ENCODE measurements at places on chromosomes 1 and 21.

- no peak for DNase-seq
These were observed 183.2 kb downstream of the GRIK3 start for GRCh38 chr1:36851087-36851486.

DNA sequence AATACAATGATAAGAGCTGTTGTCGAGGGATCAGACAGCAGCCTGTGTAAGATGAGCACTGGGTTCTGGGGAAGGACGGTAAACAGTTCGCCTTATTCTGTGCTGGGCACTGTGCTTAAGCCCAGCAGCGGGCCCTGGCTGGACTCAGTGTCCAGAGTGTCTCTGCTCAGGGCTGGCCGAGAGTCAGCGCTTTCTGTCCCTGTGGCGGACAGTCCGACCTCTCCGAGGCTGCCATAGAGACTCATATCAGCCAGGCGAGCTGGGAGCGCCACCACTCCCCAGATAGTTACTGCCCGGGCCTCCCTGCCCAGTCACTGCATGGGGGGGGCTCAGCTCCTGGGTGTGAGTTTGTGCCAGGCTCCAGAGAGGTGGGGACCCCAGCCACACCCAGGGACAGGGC is 14.7 kb upstream of the NPHP4 start:
- DNase-seq = no peak

DNA sequence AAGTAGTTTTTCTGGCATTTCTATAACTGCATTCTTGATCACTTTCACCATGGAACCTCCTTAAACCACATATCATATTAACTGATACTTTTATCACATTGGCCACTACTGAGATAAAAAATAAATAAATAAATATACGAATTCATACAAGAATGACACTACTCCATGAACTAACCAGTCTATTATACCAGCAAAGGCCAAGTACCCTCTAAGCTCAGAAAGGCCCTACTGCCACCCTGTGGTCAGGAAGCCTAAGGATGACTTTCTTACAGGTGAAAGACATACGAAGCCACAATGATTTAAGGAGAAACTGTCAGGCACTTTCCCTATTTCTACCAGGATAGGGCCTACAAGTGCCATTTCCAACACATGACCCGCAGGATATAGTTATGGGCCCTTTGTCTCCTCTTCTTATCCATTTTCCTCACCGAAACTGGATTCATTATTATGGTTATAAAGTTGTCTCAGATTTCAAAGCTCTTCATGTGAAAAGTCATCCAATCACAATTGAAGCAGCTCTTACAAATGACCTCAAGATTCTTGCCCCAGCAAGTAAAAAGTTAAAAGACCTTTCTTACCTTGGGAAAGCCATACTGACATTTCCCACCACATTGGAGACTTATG is 23.9 kb downstream of the DNAJC8 start:
- no peak for DNase-seq

DNA sequence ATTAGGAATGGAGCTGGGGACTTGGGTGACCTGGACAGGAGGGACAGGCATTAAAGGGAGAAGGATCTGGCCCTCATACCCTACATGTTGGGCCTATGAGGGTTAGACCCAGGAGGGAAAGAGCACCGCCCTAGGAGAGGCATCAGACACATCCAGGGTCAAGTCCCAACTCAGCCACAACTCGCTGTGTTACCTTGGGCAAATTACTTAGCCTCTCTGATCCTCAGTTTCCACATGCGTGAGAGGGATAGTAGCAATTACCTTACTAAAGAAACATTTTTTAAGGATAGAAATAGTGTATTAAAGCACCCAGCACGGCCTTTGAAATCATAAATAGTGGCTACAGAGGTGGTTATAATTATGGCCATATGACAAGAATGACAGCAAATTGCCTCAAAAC is 20.1 kb upstream of the SELENON start:
- DNase-seq = no peak

GRCh38 chr1:16032388-16033102 is 10.7 kb downstream of the CLCNKA start:
- peak; percentile 23 for DNase-seq

GRCh38 chr1:177975588-177976495 is 6.0 kb upstream of the SEC16B start:
- no peak for DNase-seq

DNA sequence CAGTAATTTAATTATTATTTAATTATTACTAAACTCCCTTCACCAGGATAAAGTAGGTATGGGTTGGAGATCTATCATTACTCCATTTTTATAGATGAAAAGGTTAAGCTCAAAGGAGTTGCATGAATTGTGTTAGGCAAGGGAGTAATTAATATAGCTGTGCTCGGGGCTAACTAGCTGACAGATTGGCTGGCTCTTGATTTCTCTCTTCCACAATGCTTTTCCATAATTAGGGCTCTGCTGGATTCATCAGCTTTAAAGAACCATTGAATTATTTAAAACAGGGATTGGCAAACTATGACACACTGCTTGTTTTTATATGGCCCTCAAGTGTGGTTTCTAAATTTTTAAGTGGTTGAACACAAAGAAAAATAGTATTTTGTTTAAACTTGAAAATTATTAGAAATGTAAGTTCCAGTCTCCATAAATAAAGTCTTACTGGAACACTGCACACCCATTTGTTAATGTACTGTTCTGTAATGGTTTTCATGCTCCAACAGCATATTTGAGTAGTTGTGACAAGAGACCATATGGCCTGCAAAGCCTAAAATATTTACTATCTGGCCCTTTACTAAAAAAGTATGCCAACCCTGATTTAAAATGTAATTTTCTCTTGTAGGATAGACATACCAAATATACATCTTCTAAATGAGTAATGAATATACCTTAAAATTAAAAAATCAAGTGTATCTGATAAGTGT is 76.4 kb downstream of the GDAP2 start:
- DNase-seq = no peak

GRCh38 chr1:114062477-114063099 is 83.3 kb downstream of the OLFML3 start:
- DNase-seq = no peak

DNA sequence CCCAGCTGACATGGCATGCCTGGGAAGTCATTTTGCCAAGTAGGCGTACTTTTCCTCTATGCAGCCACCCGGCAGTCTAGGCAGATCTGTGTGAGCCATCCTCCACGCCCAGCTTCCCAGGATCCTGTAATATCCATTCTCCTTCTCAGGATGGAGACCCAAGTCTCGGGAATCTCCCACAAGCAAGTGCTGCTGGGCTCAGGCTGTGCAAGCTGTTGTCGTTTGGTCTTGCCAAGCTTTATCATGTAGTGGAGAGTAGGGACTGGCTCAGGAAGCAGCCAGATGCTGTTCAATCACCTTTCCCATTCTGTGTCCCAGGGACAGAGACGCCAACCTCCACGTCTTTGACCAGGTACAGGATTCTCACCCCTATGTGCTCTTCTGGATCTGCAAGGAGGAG is 191.1 kb upstream of the TMEM51 start:
- no peak for DNase-seq

- no peak for DNase-seq
These were observed 1.0 kb downstream of the LEPR start for GRCh38 chr1:65421351-65422025.

DNA sequence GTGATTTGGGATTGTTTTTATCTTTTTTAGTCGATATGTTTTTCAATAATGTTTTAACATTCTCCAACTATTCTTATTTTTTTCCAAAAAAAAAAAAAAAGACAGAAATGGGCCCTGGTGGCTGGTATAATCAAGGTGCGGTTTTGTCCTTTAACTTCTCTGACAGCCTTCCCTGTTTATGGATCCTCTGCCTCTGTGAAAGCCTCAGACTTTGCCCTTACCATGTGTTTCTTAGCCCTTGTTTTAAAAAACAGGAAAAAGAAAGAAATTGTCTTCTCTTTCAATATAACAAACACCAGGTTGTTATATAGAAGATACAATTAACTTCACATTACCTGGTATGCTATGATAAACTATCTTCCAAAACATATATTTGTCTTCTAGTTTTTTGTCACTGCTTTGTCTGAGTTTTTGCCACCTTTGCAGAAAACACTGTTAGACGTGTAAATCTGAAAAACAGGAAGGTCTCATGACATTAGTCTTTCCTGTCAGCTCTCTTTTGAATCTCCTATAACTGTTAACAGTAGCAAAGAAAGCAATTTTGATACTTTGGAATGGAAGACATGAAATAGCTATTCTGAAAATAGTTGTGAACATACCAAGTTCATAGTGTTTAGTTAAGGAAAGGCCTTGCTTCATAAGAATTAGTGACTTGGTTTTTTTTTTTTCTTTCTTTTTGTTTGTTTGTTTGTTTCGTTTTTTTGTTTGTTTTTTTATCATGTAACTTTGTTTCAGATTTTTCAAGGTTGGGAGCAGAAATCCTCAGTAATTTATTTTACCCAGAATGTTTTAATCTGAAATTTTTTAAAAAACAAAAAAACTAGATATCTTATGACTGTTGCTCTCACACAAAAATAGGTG is 31.7 kb upstream of the CACYBP start:
- no peak for DNase-seq

GRCh38 chr1:16183765-16184556 is 28.1 kb upstream of the EPHA2 start:
- no peak for DNase-seq

DNA sequence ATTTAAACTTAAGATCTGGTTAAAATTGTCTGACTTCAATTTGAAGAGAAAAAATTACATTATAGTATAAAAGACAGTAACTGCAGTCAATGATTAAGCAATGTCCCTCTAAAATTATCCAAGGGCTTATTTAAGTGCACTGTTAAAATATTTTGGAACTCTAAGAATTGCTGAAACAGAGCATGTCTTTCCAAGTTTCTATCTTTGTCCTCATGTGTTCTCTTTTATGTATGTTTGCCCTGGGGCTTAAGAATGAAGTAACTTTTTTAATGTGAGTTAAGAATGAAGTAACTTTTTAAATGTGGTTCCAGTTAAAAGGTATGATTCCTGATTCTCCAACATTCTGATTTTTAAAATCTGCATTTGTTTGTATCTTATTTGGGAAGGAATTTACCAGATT is 69.0 kb upstream of the MARK1 start:
- DNase-seq = no peak

DNA sequence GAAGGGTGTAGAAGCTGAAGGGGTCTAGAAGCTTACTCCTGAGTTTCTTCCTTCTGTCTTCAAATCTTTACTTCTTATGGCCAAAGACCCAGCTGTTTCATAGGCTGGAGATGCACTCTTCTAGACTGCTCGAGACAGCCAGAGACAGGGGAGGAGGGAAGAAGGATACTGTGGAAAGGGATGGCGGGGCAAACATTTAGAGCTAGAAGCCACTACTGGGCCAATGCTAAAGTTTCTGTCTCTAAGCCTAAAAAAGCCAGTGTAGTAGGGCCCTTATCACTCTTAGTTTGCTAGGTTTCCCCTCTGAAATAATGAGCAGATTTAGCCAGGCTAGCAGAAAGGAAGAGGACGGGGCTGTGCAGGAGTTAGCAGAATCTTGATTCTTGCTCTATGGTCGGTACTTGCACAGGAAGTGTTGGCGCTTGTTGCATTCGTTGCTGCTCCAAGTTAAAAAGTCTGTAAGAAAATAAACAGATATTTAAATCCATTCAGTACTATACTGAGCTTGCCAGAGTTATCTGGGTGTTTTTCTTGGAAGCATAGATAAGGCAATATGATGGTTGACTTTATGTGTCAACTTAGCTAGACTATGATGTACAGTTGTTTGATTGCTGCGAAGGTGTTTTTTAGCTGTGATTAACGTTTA is 16.9 kb downstream of the REG4 start:
- DNase-seq = no peak

- DNase-seq = no peak
These were observed 2.6 kb upstream of the FTCD start for GRCh38 chr21:46157987-46158451.

DNA sequence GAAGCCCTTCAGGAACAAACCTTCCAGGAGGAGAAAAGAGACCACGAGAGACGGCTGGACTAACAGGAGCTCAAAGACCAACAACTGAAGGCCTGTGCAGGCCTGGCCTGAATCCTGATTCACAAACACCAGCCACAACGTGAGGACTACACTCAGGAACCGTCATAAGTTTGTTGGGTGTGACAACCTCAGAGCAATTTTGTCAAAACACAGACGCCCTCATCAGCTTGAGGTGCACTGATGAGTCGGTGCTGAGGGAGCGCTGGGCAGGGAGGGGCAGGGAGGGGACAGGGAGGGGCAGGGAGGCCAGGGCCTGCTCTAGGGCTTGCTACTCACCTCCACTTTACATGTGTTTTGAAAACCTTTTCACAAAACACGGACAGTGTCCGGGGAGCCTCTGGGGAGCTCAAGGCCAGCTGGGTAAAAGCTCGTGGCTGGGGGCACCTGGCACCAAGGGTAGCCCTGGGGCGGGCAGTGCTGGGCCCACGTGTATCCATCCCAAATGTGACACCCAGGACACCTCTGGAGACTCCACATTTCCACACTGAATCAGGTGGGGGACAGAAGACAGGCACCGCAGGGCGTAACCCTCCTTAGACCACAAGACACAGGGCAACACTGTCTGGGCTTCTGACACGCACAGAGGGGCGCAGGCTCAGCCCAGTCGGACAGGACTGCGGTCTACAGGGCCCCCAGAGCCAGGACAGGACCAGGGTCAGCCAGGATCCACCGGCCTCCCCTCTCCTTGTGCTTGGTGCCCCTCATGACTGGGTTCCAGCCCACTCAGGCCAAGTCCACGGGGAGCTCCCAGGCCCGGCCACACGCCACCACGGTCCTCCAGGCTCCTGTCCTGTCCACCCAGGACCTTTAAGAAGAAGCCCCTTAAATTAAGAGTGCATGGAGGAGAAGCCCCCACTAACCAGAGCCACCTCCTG is 16.5 kb downstream of the LSS start:
- no peak for DNase-seq

- DNase-seq = no peak
These were observed 120.4 kb upstream of the RAB4A start for GRCh38 chr1:229150518-229150917.

DNA sequence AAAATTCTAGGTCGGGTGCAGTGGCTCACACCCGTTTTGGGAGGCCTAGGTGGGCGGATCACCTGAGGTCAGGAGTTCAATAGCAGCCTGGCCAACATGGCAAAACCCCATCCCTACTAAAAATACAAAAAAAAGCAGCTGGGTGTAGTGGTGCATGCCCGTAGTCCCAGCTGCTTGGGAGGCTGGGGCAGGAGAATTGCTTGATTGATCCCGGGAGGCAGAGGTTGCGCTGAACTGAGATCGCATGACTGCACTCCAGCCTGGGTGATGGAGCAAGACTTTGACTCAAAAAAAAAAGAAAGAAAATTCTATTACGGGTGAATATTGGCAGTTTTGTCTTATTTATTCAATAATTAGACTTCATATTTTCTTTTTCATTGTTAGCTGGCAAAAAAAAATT is 62.1 kb downstream of the SNX7 start:
- DNase-seq = no peak

DNA sequence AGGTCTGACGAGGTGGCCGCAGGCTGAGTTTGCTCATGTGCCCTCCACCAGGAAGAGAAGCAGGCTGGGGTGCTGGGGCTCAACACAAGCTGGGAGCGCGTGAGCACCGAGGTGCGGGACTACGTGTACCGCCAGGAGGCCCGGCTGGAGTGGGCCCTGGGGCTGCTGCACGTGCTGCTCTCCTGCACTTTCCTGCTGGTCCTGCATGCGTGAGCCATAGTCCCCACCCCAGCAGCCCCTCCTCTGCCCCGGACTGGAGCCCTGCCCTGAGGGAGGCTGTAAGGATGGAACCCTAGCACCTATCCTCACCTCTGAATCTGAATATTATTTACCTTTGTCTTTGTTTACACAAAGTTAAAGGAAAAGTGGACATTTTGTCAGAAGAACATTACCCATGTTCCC is 7.8 kb upstream of the ADAM15 start:
- no peak for DNase-seq

Data from bone marrow (tissue), 2 donors.